ENCODE measurements at places on chromosomes 1 and 21. TPM values are rescaled to one million over a fixed set of nuclear protein-coding genes. Genes with fewer than 3 reads are reported as not detected.

Gene FAM78B
- not detected for total RNA-seq

Gene HCRTR1
- total RNA-seq, result not detected

Gene OR10J1
- total RNA-seq, result not detected

Gene C4BPA
- not detected for total RNA-seq

Data from airway epithelial cell (primary cell).